ENCODE measurements at places on chromosomes 3 and 15. TPM values are rescaled to one million over a fixed set of nuclear protein-coding genes. Genes with fewer than 3 reads are reported as not detected.

The EPHB1 gene
- 0.05 TPM for total RNA-seq

The MKRN2OS gene
- not detected for total RNA-seq

The GPR176 gene
- 11.6 TPM for total RNA-seq

The FOXL2NB gene
- 0.63 TPM for total RNA-seq

The FOXL2 gene
- total RNA-seq: 4.3 TPM

The CFAP44 gene
- total RNA-seq: 1.4 TPM

The VGLL3 gene
- total RNA-seq: 12.1 TPM

The THAP10 gene
- 4.1 TPM for total RNA-seq

The SLC28A2 gene
- not detected for total RNA-seq

The WDR93 gene
- 0.13 TPM for total RNA-seq

The TMEM202 gene
- not detected for total RNA-seq

The C3orf22 gene
- total RNA-seq: not detected

The STT3B gene
- 82.1 TPM for total RNA-seq

The MYH15 gene
- total RNA-seq: 0.08 TPM

The MESP2 gene
- 0.24 TPM for total RNA-seq

The CELSR3 gene
- 3.9 TPM for total RNA-seq
